ENCODE measurements at places on chromosomes 2 and 18.

- no peak for DNase-seq
- H3K36me3 ChIP-seq: no peaks in the 10 kb centered on the region
- no peak overlapping the region for H3K27ac ChIP-seq
- H3K27me3 ChIP-seq: peaks cover 14% of the 10 kb centered on the region
- no peak overlapping the region for H3K4me3 ChIP-seq
Measured at GRCh38 chr2:235151152-235151551, 199.3 kb downstream of the SH3BP4 start.

- no peaks in the 10 kb centered on the region for H3K36me3 ChIP-seq
- peaks cover 15% of the 10 kb centered on the region for H3K27me3 ChIP-seq
- H3K4me3 ChIP-seq: no peak overlapping the region
- DNase-seq: no peak
- H3K27ac ChIP-seq: no peak overlapping the region
- H3K4me1 ChIP-seq: no peaks in the 10 kb centered on the region
Measured at GRCh38 chr2:118539290-118539689, 308.2 kb downstream of the EN1 start.

DNA sequence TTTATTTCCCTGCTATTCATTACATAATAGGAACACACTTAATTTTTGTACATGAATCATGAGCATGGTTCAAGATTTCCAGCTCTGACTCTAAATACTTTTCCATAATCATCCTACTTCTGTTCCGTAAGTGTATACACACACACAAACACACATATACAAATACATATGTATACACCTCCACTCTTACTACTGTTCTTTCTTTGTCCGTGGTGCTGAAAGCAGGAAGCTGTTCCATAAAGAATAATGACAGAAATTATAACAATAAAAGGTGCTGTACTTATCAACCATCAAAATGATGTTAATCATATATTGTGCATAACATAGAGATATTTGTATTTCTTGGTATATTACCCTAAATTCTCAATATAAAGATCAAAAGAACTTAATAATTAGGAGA lies 776.9 kb downstream of the DPP10 start:
- no peak overlapping the region for H3K4me3 ChIP-seq
- no peak for DNase-seq
- H3K27me3 ChIP-seq: no peaks in the 10 kb centered on the region
- H3K36me3 ChIP-seq: no peaks in the 10 kb centered on the region

GRCh38 chr18:905948-906415 lies 1.3 kb downstream of the ADCYAP1 start:
- DNase-seq: no peak
- H3K27me3 ChIP-seq: peaks cover 95% of the 10 kb centered on the region
- peaks cover 16% of the 10 kb centered on the region for H3K4me1 ChIP-seq
- peak overlapping the region; percentile 7 for H3K27ac ChIP-seq

DNA sequence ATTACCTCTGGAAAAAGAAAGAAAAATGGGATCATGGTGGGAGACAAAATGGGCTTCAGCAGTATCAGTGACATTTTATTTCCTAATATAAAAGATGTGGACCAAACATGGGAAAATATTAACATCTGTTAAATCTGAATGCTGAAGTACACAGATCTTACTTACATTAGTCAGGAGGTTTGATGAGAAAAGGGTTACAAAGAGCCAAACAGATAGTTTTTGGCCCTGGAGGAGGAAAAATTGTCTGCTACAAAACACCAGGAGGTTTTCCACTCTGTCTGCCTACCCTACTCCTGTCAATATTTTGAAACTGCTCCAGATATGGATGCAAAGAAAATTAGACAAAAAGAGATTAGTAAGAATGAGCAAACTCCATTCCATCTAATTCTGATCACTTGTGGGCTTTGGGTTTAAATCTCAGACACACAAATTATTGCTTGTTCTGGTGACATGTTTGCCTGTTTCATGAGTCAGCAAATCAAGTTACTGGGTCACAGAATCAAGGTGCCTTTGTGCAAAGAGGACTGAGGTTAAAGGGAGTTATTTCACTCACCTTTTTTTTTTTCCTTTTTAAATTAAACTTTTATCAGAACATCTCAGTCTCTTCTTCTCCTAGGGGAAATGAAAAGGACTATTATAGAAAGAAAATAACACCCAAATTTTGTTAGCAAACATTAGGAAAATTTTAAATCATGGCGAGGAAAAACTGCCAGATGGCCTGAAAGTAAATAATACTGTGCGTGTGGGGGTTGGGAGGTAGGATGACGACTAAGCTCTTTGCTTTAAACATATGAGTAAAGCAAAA lies 87.0 kb upstream of the SPATS2L start:
- no peak overlapping the region for H3K27ac ChIP-seq
- H3K36me3 ChIP-seq: no peaks in the 10 kb centered on the region
- peaks cover 4% of the 10 kb centered on the region for H3K27me3 ChIP-seq

GRCh38 chr2:237876061-237876526 lies 16.7 kb downstream of the RAMP1 start:
- no peak overlapping the region for H3K27ac ChIP-seq
- peaks cover 15% of the 10 kb centered on the region for H3K4me1 ChIP-seq
- H3K27me3 ChIP-seq: peaks cover 24% of the 10 kb centered on the region
- no peaks in the 10 kb centered on the region for H3K36me3 ChIP-seq

- peaks cover 8% of the 10 kb centered on the region for H3K27me3 ChIP-seq
- no peak overlapping the region for H3K4me3 ChIP-seq
- H3K27ac ChIP-seq: no peak overlapping the region
- DNase-seq: no peak
Measured at GRCh38 chr2:217417536-217417935, 557.7 kb upstream of the TNP1 start.

- H3K27ac ChIP-seq: no peak overlapping the region
- peaks cover 24% of the 10 kb centered on the region for H3K36me3 ChIP-seq
- no peaks in the 10 kb centered on the region for H3K27me3 ChIP-seq
- peaks cover 35% of the 10 kb centered on the region for H3K4me1 ChIP-seq
- DNase-seq: no peak
- no peak overlapping the region for H3K4me3 ChIP-seq
Measured at GRCh38 chr18:59898093-59898492, 1.7 kb upstream of the PMAIP1 start.

GRCh38 chr2:237213315-237214022 lies 127.8 kb downstream of the COPS8 start:
- no peaks in the 10 kb centered on the region for H3K36me3 ChIP-seq
- no peak overlapping the region for H3K27ac ChIP-seq
- H3K4me1 ChIP-seq: no peaks in the 10 kb centered on the region
- H3K4me3 ChIP-seq: no peak overlapping the region

DNA sequence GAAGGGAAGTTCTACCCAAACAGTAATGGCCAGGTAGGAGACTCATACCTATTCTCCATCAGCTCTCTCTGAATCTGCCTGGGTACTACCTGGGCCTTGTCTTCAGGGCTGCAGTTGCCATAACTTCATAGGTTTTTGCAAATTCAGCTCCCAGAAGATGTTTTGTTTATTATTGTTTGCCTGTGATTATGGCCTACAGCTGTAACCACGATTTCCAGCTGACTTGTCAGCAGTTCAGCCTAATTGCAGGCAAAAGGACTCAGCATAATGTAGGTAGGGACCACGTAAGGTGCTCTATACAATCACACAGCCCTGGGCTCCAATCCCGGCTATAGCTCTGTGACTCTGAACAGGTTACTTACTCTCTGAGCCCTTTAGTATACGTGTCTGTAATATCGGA lies 187.0 kb upstream of the FN1 start:
- no peak overlapping the region for H3K27ac ChIP-seq
- no peak for DNase-seq
- peaks cover 6% of the 10 kb centered on the region for H3K4me1 ChIP-seq
- no peaks in the 10 kb centered on the region for H3K36me3 ChIP-seq
- H3K4me3 ChIP-seq: no peak overlapping the region

DNA sequence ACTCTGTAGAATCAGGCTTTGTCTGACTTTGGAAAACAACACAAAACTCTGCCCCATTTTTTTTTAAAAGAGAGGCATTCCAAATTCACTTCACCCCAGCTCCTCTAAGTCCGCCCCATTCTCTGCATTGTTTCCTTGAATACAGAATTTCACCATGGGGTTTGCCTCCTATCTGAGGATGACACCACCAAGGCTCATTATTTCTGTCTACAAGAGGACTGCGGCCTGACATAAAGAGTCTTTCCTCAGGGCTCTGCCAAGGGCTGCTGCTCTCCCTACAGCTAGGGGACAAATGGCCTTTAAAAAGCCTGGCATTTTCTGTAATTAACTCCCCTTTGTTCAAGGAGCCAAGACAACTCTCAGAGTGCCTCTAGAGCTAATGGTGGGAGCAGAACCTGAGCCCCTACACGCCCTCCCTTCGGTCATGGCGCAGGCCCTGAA lies 4.6 kb downstream of the CHST10 start:
- no peaks in the 10 kb centered on the region for H3K36me3 ChIP-seq
- no peak overlapping the region for H3K4me3 ChIP-seq
- H3K4me1 ChIP-seq: peaks cover 12% of the 10 kb centered on the region
- H3K27ac ChIP-seq: peak overlapping the region; percentile 46
- no peak for DNase-seq

DNA sequence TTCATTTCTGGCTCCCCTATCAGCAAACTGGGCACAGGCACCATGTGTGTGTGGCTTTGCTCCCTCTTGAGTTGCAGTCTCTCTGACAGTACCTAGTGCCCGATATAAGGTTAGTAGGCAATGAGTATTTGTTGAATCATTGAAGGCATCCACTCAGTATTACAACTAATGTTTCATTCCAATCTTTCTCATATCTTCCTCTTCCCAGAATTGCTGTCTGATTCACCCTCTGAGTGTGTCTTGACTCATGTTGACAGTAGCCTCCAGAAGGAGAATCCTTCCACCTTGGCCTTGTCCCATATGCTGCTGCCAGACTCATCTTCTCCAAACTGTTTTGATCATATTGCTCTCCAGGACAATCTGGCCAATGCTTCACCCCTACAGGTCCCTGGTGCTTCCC lies 202.5 kb downstream of the LRRTM1 start:
- no peaks in the 10 kb centered on the region for H3K27me3 ChIP-seq
- no peak overlapping the region for H3K4me3 ChIP-seq
- no peaks in the 10 kb centered on the region for H3K4me1 ChIP-seq
- no peak for DNase-seq

- peak; percentile 71 for DNase-seq
- peaks cover 61% of the 10 kb centered on the region for H3K4me1 ChIP-seq
- H3K36me3 ChIP-seq: peaks cover 25% of the 10 kb centered on the region
- H3K27me3 ChIP-seq: no peaks in the 10 kb centered on the region
Measured at GRCh38 chr2:171086352-171087290, 74.1 kb downstream of the TLK1 start.

GRCh38 chr2:17416884-17417391 lies 101.3 kb downstream of the RAD51AP2 start:
- no peaks in the 10 kb centered on the region for H3K36me3 ChIP-seq
- no peak overlapping the region for H3K27ac ChIP-seq
- H3K4me1 ChIP-seq: no peaks in the 10 kb centered on the region
- no peaks in the 10 kb centered on the region for H3K27me3 ChIP-seq

GRCh38 chr2:218536804-218537494 lies 31.2 kb downstream of the USP37 start:
- peaks cover 38% of the 10 kb centered on the region for H3K36me3 ChIP-seq
- no peak overlapping the region for H3K4me3 ChIP-seq
- no peak for DNase-seq
- H3K27ac ChIP-seq: no peak overlapping the region

- DNase-seq: no peak
- no peak overlapping the region for H3K4me3 ChIP-seq
- H3K27ac ChIP-seq: no peak overlapping the region
- H3K36me3 ChIP-seq: peaks cover 10% of the 10 kb centered on the region
- peaks cover 5% of the 10 kb centered on the region for H3K27me3 ChIP-seq
Measured at GRCh38 chr2:226644399-226644865, 155.2 kb downstream of the IRS1 start.

- no peaks in the 10 kb centered on the region for H3K36me3 ChIP-seq
- no peaks in the 10 kb centered on the region for H3K27me3 ChIP-seq
- no peaks in the 10 kb centered on the region for H3K4me1 ChIP-seq
Measured at GRCh38 chr2:122433123-122433754, 677.8 kb downstream of the TSN start.

DNA sequence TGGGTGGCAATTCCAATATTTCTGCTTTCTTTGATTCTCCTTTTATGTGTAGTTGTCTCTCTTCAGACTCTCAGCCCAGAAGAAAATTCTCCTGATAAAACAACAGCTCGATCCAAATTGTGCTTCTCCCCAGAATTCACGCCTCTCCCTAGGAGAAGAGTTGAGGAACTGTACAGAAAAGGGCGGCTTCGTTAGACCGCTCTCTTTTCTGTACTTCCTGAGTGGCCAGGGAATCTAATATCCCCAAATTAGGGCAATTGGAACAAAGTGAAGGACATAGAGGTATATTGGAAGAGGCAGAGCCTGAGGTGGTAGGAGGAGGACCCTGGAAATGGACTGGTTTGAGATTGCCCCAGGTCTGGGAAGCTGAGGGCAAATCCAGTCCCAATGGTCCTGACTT lies 5.6 kb downstream of the ADCYAP1 start:
- no peak overlapping the region for H3K4me3 ChIP-seq
- no peaks in the 10 kb centered on the region for H3K36me3 ChIP-seq
- peaks cover 16% of the 10 kb centered on the region for H3K4me1 ChIP-seq
- peaks cover 72% of the 10 kb centered on the region for H3K27me3 ChIP-seq
- DNase-seq: no peak

- peaks cover 9% of the 10 kb centered on the region for H3K4me1 ChIP-seq
- peak overlapping the region; percentile 88 for H3K4me3 ChIP-seq
- peaks cover 3% of the 10 kb centered on the region for H3K27me3 ChIP-seq
- H3K36me3 ChIP-seq: no peaks in the 10 kb centered on the region
Measured at GRCh38 chr2:177551989-177552421, 159.4 kb downstream of the AGPS start.

DNA sequence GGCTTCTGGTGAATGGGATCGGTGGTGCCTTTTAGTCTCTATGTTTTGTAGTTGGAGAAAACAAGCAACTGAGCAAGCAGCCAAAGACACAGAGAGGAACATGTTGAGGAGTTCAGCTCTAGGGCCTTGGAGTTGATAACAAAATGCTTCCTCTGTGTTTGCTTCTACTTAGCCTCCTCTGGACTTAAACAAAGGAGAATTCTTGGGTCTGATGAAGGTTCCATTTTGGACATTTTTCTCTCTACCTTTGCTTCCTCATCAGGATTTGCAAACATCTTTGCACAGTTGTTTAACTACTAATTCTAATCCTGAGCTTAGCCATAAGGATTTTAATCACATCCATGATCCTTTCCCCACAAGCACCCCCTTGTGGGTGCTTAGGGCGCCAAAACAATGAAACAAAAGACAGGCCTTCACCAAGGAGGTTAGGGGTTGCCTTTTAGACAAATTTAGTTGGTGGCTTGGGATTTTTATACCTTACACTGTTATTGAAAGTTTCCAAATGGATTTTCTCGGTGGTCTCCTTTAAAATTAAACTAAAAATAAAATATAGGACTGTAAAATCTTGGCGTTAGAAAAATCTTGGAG lies 148.5 kb upstream of the SATB2 start:
- DNase-seq: no peak
- peaks cover 2% of the 10 kb centered on the region for H3K4me1 ChIP-seq
- H3K27me3 ChIP-seq: peaks cover 5% of the 10 kb centered on the region
- H3K27ac ChIP-seq: no peak overlapping the region
